ENCODE measurements at places on chromosomes 13 and 19. TPM values are rescaled to one million over a fixed set of nuclear protein-coding genes. Genes with fewer than 3 reads are reported as not detected.

The RNF113B gene
- not detected for total RNA-seq

The TPGS1 gene
- total RNA-seq = 20.7 TPM

The NALCN gene
- total RNA-seq = 0.52 TPM

The YJEFN3 gene
- total RNA-seq = 8.6 TPM

DNA sequence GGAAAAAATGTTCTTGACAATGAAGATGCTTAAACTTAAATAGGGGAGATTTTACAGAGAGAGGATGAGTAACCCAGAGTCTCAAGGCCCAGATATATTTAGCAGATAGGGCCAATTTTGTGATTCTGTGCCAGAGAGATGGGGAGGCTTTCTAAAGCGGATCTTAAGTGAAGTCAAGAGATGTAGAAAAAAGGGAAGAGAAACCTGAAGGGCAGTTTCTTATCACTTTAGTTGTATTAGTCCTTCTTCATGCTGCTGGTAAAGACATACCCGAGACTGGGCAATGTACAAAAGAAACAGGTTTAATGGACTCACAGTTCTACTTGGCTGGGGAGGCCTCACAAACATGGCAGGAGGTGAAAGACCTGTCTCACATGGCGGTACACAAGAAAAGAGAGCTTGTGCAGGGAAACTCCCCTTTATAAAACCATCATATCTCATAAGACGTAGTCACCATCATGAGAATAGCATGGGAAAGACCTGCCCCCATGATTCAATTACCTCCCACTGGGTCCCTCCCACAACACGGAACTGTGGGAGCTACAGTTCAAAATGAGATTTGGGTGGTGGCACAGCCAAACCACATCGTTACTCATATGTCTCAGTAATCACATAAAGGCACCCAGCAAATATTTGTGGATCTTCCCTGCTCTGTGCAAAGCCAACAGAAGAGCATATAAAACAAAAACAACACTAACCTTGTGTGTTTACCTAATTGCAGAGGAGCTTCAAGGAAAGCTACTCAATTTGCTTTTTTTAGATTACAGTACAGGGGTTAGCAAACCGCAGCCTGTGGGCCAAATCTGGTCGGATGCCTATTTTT is 102.6 kb upstream of the MYCBP2 start:
- no peak for DNase-seq

DNA sequence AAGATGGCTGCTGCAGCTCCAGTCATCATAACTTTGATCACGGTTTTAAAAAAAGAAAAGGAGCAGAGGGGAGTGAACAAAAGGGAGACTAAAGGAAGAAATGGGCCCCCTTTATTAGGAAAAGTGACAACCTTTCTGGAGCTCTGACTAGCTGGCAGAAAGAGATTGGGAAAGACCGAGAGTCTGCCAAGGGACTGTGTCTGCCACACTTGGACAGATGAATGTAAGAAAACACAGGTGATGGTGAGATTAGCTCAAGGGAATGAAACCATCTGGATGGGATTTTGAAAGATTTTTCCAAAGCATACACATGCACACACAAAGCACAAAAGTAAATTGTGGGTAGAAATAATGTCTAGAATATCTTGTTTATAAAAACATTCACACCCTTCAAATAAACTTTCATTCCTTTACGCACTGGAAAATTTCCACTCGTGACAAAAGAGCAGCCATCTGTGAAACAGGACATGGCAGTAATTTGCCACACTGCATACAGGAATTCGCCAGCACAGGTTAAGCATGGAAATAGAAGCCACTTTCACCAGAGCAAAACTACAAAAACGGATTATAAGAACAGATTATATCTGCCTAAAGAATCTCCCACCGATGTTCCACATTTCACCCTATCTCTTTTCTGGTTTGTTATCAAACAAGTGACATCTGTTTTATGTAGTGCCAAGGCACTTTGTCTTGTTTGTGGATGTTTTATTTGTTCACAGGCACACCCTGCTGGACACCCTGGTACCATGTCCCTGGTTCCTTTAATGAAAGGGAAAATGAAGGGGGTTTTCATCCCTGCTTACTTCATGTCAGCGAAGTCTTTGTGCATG is 819.5 kb downstream of the DIAPH3 start:
- DNase-seq = peak; percentile 19

GRCh38 chr13:97116754-97117153 is 105.4 kb upstream of the MBNL2 start:
- DNase-seq = no peak

GRCh38 chr19:1019980-1020867 is 699 bp downstream of the TMEM259 start:
- no peak for DNase-seq

DNA sequence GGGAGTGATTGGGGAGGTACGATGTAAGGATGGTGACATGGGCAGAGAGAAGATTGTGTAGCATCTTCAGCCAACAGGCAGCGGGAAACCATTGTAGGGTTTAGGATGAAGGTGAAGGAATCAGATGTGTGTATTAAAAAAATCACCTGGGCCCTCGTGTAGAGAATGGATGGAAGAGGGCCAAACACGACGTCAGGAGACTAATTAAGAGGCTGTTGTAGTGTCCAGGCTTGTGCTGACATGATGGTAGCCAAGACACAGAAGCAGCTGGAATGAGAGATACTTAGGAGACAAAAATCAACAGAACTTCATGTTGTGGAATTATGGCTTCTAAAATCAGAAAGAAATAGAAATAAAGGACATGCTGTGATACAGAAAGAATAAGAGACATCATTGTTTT is 41.2 kb upstream of the ARGLU1 start:
- DNase-seq = no peak

DNA sequence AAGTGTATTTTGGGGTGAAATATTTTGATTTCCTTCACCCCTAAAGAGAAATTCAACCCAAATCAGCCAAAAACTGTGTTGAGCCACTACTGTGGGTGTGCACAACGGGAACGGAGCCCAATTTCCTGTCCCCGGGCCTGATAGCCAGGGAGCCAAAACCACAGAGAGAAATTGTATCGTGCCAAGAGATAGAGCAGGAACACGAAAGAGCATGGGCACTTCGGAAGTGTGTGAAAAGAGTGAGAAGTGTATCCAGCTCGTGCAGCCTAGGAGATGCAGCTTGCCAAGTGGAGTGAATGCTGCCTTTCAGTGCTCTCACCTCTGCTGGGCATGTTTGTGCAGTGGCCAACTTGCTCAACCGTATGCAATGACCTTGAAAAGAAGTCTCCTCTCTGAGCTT is 19.4 kb upstream of the PLEKHF1 start:
- peak; percentile 35 for DNase-seq
